ENCODE measurements at places on chromosomes 6 and 20. TPM values are rescaled to one million over a fixed set of nuclear protein-coding genes. Genes with fewer than 3 reads are reported as not detected.

DNA sequence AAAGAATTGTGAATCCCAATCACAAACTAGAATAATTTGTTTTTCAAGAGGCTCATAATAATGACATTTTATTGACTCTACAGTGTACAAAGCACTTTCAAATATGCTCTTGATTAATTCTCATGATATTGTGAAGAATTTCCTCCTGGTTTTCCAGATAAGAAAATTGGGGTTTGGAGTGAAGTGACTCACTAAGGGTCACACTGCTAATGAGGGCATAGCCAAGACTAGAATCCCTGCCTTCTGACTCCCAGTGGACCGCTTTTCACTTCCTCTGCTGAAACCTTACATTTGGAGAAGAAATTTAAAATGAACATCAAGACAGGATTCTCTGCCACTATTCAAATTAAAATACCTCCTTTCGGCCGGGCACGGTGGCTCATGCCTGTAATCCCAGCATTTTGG lies 38.3 kb upstream of the LTV1 start:
- H3K27ac ChIP-seq, result peak overlapping the region; percentile 94
- peak overlapping the region; percentile 45 for H3K4me3 ChIP-seq
- peaks cover 55% of the 10 kb centered on the region for H3K4me1 ChIP-seq

DNA sequence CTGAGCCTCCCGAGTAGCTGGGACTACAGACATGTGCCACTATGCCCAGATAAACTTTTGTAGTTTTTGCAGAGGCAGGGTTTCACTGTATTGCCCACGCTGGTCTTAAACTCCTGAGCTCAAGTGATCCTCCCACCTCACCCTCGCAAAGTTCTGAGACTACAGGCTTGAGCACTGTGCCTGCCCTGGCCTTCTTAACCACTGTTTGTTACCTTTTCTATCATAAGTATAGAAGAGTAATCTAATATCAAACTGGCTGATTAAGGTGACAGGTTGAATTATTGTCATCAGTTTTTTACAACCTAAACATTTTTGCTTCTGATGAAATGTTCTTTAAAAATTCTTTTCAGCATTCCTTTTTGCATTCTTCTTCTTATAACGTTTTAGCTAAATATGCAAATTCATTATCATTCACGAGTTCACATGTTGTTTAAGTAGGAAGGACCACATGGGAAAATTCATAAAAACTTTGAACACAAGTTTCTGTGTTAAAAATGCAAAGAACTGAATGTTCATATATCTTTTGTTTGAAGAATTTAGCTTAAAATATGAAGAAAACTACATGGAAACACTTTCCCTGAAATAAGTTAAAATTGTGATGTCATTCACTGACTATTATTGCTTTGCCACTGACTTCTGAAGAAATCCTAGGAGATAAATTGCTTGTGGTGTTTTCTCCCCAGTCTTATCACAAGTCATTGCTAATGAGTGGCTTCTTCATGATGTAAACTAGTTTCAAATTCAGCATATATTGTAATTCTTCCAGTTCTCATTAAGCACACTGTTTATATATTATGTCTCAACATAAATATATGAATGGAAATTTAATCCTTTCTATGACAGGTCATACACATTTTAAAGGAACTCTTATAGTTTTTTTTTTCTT lies 106.7 kb downstream of the ADGRB3 start:
- no peak overlapping the region for H3K4me3 ChIP-seq
- no peaks in the 10 kb centered on the region for H3K4me1 ChIP-seq
- H3K36me3 ChIP-seq, result no peaks in the 10 kb centered on the region

DNA sequence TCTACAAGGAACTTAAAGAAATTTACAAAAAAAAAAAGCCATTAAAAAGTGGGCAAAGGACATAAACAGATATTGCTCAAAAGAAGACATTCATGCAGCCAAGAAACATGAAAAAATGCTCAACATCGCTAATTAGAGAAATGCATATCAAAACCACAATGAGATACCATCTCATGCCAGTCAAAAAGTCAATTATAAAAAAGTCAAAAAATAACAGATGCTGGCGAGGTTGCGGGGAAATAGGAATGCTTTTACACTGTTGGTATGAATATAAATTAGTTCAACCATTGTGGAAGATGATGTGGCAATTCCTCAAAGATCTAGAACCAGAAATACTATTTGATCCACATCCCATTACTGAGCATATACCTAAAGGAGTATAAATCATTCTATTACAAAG lies 411.9 kb upstream of the MARCKS start:
- no peaks in the 10 kb centered on the region for H3K36me3 ChIP-seq
- no peak overlapping the region for H3K27ac ChIP-seq
- H3K27me3 ChIP-seq, result no peaks in the 10 kb centered on the region
- no peak overlapping the region for H3K4me3 ChIP-seq

DNA sequence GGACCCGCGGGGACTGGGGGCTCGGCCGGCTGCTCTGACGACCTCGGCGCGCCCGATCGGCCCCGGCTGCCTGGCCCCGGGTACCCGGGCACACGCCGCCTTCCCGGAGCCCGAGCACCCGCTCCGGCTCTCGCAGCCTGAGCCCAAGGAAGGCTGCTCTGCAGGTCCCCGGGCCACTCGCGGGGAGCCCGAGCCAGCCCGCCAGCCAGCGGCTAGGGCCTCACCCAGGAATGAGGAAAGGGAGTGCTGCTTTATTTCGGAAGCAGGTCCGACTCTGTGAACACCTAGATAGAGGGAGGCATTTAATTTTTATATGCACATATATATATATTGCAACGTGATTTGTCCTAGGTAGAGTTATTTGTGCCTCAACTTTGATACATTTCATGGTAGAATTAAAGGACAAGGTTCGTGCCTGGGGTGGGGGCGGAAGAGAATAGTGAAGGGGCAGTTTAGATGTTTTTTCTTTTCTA lies 15.5 kb downstream of the FOXA2 start:
- no peaks in the 10 kb centered on the region for H3K4me1 ChIP-seq
- H3K4me3 ChIP-seq, result no peak overlapping the region
- no peak for DNase-seq
- peaks cover 65% of the 10 kb centered on the region for H3K27me3 ChIP-seq
- H3K36me3 ChIP-seq, result no peaks in the 10 kb centered on the region

LST1 gene
- total RNA-seq, result 66.6 TPM

TRIM15 gene
- total RNA-seq, result 0.59 TPM

GPR63 gene
- 3.2 TPM for total RNA-seq

ZC3H12D gene
- 96.7 TPM for total RNA-seq
